NCI-H226 (cell line): ENCODE measurements at places on chromosomes 11 and 22.
A peak's percentile ranks its signal among the peaks of the same experiment; 100 is the strongest.

- no peak for DNase-seq
Measured at GRCh38 chr11:36390963-36391471, 94.9 kb downstream of the PRR5L start.

DNA sequence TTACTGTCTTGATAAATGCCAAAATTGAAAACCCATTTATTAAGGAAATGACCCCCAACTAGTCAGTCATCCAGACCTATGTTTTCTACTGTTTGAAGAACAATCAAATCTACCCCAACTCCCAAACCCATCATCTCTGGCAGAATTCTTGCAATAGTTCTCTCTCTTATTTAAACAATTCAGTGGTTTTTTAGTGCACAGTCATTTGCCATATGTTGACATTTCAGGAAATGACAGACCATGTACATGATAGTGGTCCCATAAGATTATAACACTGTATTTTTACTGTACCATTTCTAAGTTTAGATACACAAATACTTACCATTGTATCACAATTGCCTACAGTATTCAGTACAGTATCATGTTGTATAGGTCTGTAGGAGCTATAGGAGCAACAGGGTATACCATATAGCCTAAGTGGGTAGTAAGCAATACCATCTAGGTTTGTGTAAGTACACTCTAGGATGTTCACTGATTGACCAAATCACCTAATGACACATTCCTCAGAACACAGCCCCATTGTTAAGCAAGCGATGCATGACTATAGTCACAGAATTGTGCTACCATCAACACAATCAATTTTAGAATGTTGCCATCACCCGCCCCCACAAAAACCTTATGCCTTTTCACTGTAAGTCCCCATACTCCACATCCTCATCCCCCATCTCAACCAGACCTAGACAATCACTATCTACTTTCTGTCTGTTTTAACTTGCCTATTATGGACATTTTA lies 41.8 kb downstream of the MMP20 start:
- no peak for DNase-seq

- peak; percentile 37 for DNase-seq
Measured at GRCh38 chr11:44326615-44327475, 16.9 kb upstream of the ALX4 start.

DNA sequence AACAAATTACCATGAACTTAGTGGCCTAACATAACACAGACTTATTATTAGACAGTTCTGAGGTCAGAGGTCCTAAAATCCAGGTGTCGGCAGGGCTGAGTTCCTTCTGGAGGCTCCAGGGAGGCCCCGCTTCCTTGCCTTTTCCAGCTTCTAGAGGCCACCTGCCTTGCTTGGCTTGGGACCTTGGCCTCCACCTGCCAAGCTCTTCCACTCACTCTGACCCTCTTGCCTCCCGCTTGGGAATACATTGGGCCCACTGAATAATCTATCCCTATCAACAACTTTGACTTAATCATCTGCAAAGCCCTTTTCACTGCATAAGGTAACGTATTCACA lies 3.2 kb upstream of the MS4A10 start:
- DNase-seq = no peak

GRCh38 chr22:28139961-28140360 lies 220.9 kb upstream of the PITPNB start:
- DNase-seq = peak; percentile 74

- no peak for DNase-seq
Measured at GRCh38 chr22:43275545-43276317, 67.4 kb downstream of the SCUBE1 start.

DNA sequence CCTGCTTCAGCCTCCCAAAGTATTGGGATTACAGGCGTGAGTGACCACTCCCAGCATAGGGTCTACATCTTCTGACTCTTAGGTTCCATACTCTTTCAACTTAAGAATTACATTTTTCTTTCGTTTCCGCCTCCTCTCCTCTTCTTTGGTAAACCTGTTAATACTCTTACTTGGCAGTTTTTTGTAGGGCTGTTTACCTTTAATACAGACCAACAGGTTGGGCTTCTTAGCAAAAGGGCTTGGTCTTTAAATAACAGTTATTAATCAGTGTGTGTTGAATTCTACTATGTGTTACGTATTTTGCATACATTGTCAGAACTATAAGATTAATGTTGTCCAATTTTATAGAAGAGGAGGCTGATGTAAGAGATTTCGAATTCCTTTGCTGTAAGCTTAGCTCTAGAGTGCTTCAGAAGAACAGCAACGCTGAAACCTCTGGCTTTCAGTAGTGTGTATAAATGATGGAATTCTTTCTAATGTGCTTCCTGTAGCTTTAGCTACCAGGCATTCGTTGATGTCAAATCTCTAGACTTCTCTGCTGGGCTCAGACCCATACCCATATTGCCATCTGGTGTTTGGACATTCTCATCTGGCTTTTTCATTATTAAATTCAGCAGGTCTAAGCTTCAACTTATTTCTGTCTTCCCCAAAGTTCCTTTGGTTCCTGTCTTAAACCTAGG lies 3.1 kb downstream of the FDX1 start:
- DNase-seq = no peak

GRCh38 chr11:120501440-120501839 lies 10.1 kb upstream of the GRIK4 start:
- no peak for DNase-seq

DNA sequence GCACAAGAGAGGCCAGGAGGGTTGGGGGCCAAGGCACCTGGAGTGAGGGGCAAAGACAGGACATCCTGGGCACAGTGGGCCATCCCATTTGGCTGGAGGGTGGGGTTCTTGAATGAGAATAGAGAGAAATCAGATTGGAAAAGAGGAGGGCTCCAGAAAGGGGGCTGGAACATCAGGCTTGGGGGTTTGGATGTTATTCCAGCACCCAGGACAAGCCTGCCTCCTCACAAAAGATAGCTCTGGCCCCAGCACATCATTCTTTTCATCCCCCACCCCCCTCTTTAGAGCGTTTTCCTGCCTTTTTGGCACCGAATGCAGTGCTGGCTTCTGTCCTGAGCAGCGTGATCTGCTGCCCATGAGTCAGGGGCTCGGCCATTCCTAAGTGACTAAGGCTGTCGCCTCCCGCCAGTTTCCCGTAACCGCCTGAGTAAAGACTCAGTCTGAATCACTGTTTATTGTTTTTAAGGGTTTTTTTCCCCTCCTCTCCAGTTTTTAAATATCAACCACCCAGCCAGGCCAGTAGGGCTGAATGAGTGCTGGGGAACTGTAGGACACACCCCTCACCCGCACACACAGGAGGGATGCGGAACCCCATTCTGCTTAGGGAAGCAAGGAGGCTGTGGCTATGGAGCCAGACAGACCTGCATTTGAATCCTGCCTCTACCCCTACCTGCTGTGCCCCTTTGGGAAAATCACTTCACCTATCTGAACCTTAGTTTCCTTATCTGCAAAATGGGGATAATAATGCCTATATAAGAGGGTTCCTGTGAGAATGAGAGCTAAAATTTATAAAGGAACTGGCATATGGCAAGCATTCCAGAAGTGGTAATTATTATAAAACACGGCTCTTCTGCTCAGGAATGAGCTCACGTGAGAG lies 32.4 kb upstream of the NAV2 start:
- peak; percentile 82 for DNase-seq

- DNase-seq = no peak
Measured at GRCh38 chr11:115869131-115869530, 364.9 kb upstream of the CADM1 start.

- no peak for DNase-seq
Measured at GRCh38 chr11:115722711-115723110, 218.5 kb upstream of the CADM1 start.

DNA sequence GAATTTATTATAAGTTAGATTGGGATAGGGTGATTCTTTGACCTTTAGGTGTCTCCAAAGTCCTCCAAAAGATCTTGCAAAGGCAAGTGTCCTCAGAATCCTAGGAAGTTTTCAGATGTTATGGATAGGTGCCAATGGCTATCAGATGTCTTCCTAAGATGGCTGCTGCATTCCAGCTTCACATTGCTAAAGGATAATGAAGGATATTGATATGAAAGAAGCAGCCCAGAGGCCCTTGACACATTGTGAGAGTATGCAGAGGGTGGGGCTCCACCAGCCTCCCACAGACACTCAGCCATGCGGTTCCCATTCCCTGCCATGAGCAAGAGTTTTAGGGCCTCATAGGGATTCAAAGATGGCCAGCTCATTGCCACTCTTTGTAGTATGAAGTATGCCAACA lies 22.3 kb upstream of the GLYATL2 start:
- DNase-seq = peak; percentile 16

GRCh38 chr11:91650802-91651201 lies 573.8 kb upstream of the FAT3 start:
- no peak for DNase-seq

- peak; percentile 71 for DNase-seq
Measured at GRCh38 chr11:8813658-8814057, 97.3 kb upstream of the AKIP1 start.

DNA sequence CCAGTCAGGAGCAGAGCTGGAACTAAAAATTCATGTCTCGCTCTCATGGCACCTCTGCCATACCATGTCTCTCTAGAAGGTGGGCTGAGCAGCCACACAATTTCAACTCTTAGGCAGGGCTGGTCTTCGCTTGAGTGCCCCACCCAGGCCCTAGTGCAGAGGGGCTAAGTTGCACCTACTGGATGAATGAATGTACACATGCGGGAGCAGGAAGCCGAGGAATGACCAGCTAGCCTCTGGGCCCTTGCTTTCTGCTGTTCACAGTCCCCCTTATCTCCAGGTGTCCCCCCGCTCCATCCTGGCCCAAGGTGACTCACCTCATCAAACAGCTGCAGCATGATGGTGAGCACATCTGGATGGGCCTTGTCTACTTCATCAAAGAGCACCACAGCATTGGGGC lies 57.5 kb upstream of the PHOX2A start:
- DNase-seq = no peak

GRCh38 chr11:12667646-12668045 lies 6.6 kb upstream of the TEAD1 start:
- DNase-seq = no peak

DNA sequence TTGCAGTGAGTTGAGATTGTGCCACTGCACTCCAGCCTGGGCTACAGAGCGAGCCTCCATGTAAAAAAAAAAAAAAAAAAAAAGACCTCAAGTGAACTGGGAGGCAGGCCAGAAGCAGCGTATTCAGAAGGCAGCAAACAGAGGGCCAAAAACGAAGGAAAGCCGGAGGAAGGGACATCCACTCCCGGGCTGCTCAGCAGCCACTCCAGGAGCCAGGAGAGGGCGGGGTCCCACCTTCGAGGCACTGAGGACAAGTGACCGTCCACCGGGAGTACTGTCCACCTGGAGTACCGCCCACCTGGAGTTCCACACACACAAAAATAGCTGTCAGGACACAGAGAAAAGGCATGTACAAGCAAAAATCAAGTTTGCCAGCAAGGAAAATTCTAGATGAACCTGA lies 5.5 kb downstream of the TOLLIP start:
- no peak for DNase-seq

DNA sequence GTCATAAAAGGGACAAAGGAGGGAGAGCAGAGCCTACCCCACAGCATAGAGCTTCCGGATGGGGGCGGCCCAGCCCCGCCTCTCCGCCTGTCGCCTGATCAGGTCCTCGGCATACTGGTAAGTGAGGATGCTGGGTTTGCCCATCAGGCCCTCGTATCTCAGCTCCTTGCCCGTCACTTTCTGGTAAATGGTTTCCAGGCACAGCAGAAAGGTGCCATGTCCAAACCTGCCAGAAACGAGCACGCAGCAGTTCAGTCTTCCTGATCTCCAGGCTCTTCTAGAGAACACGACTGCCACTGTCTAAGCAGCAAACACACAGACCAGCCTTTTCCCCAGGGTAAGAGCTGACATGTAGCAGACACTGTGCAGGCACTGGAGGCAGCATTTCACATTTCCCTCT lies 17.4 kb upstream of the TMEM121B start:
- no peak for DNase-seq

DNA sequence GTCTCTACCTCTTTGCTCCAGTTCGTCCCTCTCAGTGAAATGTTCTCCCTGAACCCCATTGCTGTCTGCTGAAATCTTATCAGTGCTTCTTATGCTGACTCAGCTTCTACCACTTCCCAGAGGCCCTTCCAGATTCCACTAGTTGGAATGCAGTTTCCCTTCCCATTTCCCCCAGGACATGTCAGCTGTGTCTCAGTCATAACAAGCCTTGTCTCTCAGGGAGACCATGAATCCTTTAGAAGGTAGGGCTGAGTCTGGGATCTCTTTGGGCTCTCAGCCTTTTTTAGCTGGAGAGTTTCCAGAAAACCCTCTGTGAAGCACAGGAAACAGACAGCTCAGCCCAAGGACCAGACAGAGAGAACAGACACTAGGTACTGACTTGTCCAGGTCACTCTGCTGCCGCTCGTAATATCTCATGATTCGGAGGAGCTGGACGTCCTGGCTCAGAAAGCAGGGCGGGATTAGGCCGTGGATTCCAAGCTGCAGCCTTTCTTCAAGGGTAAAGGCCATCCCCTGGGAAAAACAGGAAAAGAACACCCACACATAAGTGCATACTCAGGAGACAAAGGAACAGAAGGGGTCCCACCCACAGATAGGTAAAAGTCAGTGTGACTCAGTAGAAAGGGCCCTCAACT lies 113.0 kb downstream of the ME3 start:
- peak; percentile 98 for DNase-seq

DNA sequence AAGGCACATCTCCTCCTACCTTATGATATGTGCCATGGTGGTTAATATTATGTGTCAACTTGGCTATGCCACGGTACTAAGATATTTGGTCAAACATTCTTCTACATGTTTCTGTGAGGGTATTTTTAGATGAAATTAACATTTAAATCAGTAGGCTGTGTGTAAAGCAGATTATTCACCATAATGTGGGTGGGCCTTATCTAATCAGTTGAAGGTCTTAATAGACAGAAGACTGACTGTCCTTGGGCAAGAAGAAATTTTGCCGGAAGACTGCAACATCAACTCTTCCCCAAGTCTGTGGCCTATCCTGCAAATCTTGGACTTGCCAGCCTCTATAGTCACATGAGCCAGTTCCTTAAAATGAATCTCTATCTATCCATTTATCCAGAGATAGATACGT lies 380.1 kb upstream of the DDI1 start:
- no peak for DNase-seq

GRCh38 chr22:43262990-43263644 lies 76.2 kb upstream of the TTLL12 start:
- DNase-seq = no peak

- no peak for DNase-seq
Measured at GRCh38 chr11:68508425-68508824, 47.9 kb downstream of the PPP6R3 start.

- peak; percentile 78 for DNase-seq
Measured at GRCh38 chr11:111845276-111846028, 25.9 kb downstream of the ALG9 start.

GRCh38 chr11:66727282-66728037 lies 1.6 kb downstream of the SPTBN2 start:
- DNase-seq = no peak

- DNase-seq = no peak
Measured at GRCh38 chr22:36136988-36137387, 23.6 kb downstream of the APOL3 start.

GRCh38 chr22:43550024-43550620 lies 138.3 kb downstream of the MPPED1 start:
- no peak for DNase-seq

- no peak for DNase-seq
Measured at GRCh38 chr22:48558606-48559402, 1268.9 kb downstream of the BRD1 start.
